ENCODE measurements at places on chromosomes 4 and X. TPM values are rescaled to one million over a fixed set of nuclear protein-coding genes. Genes with fewer than 3 reads are reported as not detected.

- no peaks in the 10 kb centered on the region for H3K27me3 ChIP-seq
- no peak overlapping the region for H3K27ac ChIP-seq
- H3K4me3 ChIP-seq = peak overlapping the region; percentile 29
- peak; percentile 68 for DNase-seq
- peaks cover 14% of the 10 kb centered on the region for H3K4me1 ChIP-seq
Observed at GRCh38 chr4:159266981-159267868, 164.3 kb downstream of the RAPGEF2 start.

DNA sequence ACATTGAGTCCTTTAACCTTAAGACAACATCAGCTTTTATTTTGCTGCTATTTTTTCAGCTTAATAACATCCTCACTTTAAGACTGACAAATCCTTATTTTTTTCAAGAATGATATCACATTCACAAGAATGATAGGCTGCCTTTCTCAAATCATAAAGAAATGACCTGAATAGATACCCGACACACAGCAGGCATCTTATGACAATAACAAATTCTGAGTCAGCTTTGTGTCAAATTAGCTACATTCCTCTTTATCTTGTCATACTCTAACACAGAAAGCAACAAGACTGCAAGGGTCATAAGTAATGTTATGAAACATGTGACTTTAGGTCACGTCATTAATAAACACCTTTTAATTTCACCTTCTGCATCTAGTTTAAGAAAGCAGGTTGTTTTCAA, 2387.6 kb downstream of the PCDH7 start:
- no peaks in the 10 kb centered on the region for H3K4me1 ChIP-seq
- H3K27ac ChIP-seq = no peak overlapping the region

CUL4B gene
- 34.7 TPM for total RNA-seq

KLHL4 gene
- 2.1 TPM for total RNA-seq

GRCh38 chr4:2253160-2254084, 8.5 kb downstream of the MXD4 start:
- H3K4me3 ChIP-seq = no peak overlapping the region
- H3K27ac ChIP-seq = no peak overlapping the region
- H3K27me3 ChIP-seq = no peaks in the 10 kb centered on the region
- H3K4me1 ChIP-seq = no peaks in the 10 kb centered on the region

- no peaks in the 10 kb centered on the region for H3K27me3 ChIP-seq
- no peaks in the 10 kb centered on the region for H3K4me1 ChIP-seq
- no peak for DNase-seq
- H3K27ac ChIP-seq = no peak overlapping the region
Observed at GRCh38 chr4:146346276-146346675, 131.9 kb downstream of the REELD1 start.

DOCK11 gene
- total RNA-seq = 49.5 TPM

- no peaks in the 10 kb centered on the region for H3K36me3 ChIP-seq
- no peaks in the 10 kb centered on the region for H3K27me3 ChIP-seq
- H3K4me1 ChIP-seq = no peaks in the 10 kb centered on the region
Observed at GRCh38 chrX:54641530-54641929, 111.5 kb downstream of the GNL3L start.

GRCh38 chrX:123917069-123917468, 44.4 kb upstream of the STAG2 start:
- H3K4me3 ChIP-seq = no peak overlapping the region
- H3K36me3 ChIP-seq = no peaks in the 10 kb centered on the region
- no peaks in the 10 kb centered on the region for H3K27me3 ChIP-seq

TEX13C gene
- total RNA-seq = not detected

GRCh38 chrX:18210470-18210869, 10.2 kb downstream of the BEND2 start:
- no peaks in the 10 kb centered on the region for H3K27me3 ChIP-seq
- H3K36me3 ChIP-seq = no peaks in the 10 kb centered on the region
- DNase-seq = peak; percentile 35
- no peak overlapping the region for H3K27ac ChIP-seq
- no peaks in the 10 kb centered on the region for H3K4me1 ChIP-seq

GRCh38 chrX:1185561-1185960, 26.9 kb downstream of the CRLF2 start:
- H3K27ac ChIP-seq = no peak overlapping the region
- H3K4me1 ChIP-seq = no peaks in the 10 kb centered on the region
- no peaks in the 10 kb centered on the region for H3K27me3 ChIP-seq
- DNase-seq = no peak
- no peak overlapping the region for H3K4me3 ChIP-seq
- no peaks in the 10 kb centered on the region for H3K36me3 ChIP-seq

- H3K27ac ChIP-seq = no peak overlapping the region
- no peaks in the 10 kb centered on the region for H3K36me3 ChIP-seq
- DNase-seq = peak; percentile 15
- no peak overlapping the region for H3K4me3 ChIP-seq
- no peaks in the 10 kb centered on the region for H3K4me1 ChIP-seq
Observed at GRCh38 chr4:139501927-139502899, 48.3 kb downstream of the RAB33B start.

RNF212 gene
- total RNA-seq = 5.3 TPM

DNA sequence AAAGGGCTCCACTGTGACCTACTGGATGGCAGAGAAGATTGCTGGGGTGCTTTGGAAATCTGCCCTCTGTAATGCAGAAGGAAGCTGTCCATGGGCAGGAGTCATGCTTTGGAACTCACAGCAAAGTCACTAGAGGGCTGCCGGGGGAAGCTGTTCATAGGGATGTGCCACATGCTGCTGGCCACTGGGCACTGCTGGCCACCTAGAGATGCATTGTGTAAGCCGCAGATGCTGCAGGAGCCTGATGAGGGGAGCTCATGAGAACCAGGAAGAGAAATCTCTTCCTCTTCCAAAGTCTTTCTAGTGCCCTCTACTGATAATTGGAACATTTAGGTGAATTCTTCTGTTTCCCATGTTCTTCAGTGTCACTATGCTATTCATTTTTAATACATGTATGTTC, 31.2 kb upstream of the UXT start:
- DNase-seq = no peak
- no peaks in the 10 kb centered on the region for H3K27me3 ChIP-seq
- H3K4me3 ChIP-seq = no peak overlapping the region
- no peaks in the 10 kb centered on the region for H3K4me1 ChIP-seq

DNA sequence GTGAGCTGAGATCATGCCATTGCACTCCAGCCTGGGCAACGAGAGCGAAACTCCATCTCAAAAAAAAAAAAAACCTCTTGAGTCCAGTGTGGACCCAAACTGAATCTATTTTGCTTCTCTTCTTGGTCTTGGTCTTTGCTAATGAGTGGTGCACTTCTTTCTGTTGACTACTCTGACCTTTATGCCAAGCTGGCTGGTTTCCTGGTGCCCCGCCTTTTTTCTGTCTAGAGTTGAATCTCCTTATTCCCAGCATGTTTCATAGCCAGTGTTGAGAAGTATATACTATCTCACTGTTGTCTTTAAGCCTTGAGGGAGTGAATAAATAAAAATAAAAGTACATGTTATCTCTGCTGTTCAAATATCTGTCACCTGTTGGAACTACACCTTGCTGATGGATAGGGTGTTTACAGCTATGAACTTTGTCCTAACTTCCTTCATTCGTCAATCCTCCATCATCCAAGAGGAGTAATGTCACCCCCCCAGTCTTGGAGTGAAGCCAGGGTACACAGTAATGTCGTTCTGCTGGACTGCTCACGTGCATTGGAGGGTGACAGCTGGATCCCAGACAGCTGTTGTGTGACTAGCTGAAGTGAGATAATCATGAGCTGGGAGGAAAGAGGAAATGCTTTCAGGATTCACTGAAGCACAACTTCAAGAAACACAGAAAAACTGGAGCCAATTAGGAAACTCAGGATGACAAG, 99.3 kb upstream of the PRKG2 start:
- H3K4me1 ChIP-seq = peaks cover 3% of the 10 kb centered on the region
- H3K27me3 ChIP-seq = no peaks in the 10 kb centered on the region
- no peak overlapping the region for H3K4me3 ChIP-seq
- DNase-seq = peak; percentile 95
- no peak overlapping the region for H3K27ac ChIP-seq

DNA sequence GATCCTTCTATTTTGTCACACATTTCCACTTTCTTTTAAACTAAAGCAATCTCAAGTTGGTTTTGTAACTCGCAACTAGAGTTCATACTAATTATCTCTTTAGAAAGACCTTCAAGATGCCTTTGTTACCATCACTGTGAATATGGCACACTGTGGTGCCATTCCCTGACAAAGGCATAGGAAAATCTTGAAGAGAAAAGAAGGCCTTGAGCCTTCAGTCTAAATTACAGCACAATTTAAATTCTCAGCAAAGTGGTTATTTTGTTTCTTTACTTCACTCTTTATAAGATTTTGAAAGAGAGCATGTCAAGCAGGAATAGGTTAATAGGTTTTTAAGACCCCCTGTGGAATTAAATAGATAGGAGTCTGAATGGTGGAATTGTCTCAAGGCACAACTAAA, 89.0 kb upstream of the BANK1 start:
- no peaks in the 10 kb centered on the region for H3K27me3 ChIP-seq
- no peak overlapping the region for H3K27ac ChIP-seq
- no peaks in the 10 kb centered on the region for H3K36me3 ChIP-seq
- no peak overlapping the region for H3K4me3 ChIP-seq

DNA sequence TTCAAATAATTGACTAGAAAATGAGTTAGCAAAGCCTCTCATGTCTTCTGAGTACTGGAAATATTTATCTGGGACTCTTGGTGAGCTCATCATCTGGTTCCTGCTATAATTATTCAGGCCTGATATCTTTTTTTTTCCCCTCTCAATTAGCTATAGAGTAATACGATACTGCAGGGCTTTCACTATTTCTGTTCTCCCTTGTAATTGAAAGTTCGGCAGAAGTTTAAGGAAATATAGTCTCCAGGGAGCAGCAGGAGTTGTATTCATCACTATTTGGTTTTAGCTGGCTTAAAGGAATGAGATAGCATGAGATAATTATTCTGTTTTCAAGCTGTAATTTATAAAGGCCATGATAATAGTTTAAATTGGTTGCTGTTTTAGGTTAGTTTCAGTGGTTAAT, 378.6 kb upstream of the EPHA5 start:
- no peaks in the 10 kb centered on the region for H3K27me3 ChIP-seq
- H3K4me3 ChIP-seq = no peak overlapping the region
- no peak overlapping the region for H3K27ac ChIP-seq

GPRIN3 gene
- 15.2 TPM for total RNA-seq

ATP7A gene
- total RNA-seq = 11.9 TPM

PABPC1L2A gene
- total RNA-seq = not detected

- DNase-seq = no peak
- no peaks in the 10 kb centered on the region for H3K27me3 ChIP-seq
- no peaks in the 10 kb centered on the region for H3K4me1 ChIP-seq
- H3K4me3 ChIP-seq = no peak overlapping the region
Observed at GRCh38 chr4:185513489-185514181, 21.7 kb downstream of the PDLIM3 start.

DNA sequence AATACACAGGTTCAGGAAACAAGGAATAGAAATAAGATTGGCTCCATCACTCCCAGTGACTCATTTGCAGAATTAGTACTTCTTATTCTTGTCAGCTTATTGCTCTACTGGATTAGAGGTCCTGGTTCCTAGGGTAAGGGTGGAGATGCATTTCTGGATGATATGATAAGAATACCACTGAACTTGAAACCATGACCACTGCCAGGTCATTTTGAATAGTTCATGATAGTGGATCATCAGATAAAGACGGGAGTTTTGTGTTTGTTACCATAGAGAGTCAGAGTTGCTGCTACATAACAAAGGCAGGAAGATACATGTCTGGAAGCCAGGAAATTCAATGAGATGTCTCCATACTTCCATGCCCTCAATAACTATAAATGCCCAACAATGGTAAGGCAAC, 109.2 kb upstream of the FAT1 start:
- no peak overlapping the region for H3K27ac ChIP-seq
- no peak for DNase-seq
- no peaks in the 10 kb centered on the region for H3K4me1 ChIP-seq

DNA sequence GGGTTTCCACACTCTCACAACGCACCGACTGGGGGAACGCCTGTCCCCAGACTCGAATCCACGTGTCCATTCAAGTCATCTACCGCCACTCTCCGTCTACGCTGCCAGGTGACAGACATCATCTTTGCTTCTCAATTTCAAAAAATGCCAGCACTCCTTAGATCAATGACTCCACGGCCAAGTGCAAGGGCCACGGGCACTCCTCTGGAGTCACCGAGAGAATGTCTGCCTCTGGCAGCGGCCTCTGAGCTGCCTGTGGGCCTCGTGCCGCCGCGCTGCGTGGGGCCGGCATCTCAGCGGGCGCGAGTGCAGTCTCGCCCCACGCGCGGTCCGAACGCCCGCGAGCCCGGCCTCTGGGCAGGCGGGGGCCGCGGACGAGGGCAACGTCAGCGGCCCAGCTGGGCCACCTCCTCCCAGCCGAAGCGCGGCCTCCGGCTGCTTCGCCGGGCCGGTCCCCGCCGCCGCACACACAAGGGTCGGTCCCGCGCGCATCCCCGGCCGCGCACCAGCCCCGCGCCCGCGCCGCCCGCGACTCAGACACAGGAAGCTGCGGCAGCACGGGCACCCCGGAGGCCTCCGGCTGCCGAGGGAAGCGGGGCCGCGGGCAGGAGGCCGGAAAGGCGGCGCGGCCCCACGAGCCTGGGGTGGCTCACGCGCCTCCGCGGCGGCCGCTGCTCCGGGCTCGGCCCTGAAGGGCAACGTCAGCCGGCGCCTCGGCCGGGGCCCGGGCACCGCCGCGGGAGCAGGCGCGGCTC, 450 bp downstream of the ACSL1 start:
- peaks cover 5% of the 10 kb centered on the region for H3K27me3 ChIP-seq
- H3K4me1 ChIP-seq = peaks cover 17% of the 10 kb centered on the region
- H3K4me3 ChIP-seq = peak overlapping the region; percentile 68
- peak; percentile 22 for DNase-seq
- no peaks in the 10 kb centered on the region for H3K36me3 ChIP-seq

DNA sequence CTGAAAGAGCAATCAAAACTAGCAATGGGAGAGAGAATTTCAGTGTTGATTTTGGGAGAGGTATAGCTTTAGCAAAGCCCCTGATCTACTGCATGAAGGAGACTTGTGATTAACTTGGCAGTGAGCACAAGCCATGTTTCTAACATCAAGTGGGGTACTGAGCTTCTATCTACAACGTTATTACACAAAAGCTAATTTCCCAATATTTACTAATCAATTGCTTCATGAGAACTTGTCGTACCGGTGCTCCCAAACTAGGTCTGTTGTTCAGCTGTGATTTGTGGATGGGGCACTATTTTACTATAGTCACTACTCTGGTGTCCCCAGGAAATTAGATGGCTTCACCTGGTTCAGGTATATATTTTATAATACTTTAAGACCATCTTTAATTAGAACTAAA, 16.2 kb downstream of the ANK2 start:
- no peak overlapping the region for H3K4me3 ChIP-seq
- H3K27ac ChIP-seq = no peak overlapping the region
- H3K4me1 ChIP-seq = no peaks in the 10 kb centered on the region
- no peak for DNase-seq

PDGFRA gene
- total RNA-seq = 71.0 TPM

DNA sequence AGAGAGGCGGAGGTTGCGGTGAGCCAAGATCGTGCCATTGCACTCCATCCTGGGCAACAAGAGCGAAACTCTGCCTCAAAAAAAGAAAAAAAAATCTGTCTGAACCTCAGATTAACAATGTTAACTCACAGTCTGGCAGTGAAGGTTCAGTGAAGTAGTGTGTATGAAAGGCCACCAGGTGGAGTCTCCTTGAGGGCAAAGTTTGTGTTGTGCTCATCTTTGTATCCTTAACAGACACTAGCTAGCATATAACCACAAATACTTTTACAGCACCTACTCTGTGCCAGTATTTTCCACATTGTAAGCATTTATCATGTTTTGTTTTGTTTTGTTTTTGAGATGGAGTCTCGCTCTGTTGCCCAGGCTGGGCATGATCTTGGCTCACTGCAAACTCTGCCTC, 46.0 kb upstream of the MGST2 start:
- H3K36me3 ChIP-seq = no peaks in the 10 kb centered on the region
- no peak overlapping the region for H3K27ac ChIP-seq
- no peak for DNase-seq
- no peaks in the 10 kb centered on the region for H3K27me3 ChIP-seq
- no peaks in the 10 kb centered on the region for H3K4me1 ChIP-seq

IL1RAPL1 gene
- total RNA-seq = 0.19 TPM
